ENCODE measurements at places on chromosomes 16 and 17.
A peak's percentile ranks its signal among the peaks of the same experiment; 100 is the strongest.

- no peak for DNase-seq
Observed at GRCh38 chr16:87953308-87954215, 2.3 kb downstream of the BANP start.

DNA sequence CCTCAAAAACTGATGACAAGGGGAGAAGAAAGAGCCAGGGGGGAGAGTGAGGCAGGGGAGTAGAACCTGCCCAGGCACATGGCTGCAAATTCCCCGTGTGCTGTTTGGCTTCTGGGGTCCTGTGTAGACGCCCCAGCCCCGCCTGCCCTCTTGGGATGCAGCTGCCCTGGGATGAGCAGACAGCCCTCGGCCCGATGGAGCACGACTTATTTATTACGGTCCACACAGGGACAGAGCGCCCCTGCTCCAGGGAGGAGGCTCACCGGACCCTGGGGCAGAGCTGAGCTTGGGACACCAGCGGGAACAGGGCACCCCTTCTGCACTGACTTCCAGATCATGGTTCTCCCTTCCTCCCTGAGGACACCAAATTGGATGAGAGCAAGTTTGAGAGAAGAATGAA is 9.1 kb downstream of the LDHD start:
- no peak for DNase-seq

DNA sequence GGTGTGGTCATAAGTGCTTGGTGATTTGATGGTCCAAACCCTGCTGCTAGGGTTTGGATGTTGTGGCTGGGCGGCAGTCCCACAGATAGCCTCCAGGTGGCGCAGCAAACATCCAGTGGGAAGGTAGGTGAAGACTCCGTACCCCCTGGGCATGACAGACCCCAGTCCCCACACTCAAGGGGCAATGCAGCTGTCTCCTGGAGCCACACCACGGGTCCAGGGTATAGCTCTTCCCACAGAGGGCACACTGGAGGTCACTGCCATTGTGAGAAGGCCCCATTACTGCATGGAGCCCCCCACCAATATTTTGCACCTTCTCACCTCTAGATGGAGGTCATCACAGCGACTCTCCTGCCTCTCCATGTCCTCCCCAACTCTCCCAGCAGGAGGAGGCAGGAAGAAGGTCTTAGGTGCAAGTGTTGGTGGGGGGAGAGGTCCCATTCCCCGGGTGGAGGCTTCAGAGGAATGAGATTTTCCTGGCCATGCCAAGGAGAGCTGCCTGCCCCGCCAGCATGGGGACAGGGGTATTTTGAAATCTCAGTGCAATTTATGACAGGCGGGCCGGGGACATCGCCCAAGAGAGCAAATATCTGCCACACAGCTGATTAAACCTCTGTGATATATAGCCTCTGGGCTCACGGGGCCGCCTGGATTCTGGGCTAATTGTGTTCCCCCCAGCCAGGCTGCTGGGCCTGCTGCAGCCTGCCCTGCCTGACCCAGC is 17.1 kb upstream of the C17orf113 start:
- peak; percentile 25 for DNase-seq

- DNase-seq = no peak
Observed at GRCh38 chr17:21379080-21379711, 3.0 kb downstream of the KCNJ12 start.

DNA sequence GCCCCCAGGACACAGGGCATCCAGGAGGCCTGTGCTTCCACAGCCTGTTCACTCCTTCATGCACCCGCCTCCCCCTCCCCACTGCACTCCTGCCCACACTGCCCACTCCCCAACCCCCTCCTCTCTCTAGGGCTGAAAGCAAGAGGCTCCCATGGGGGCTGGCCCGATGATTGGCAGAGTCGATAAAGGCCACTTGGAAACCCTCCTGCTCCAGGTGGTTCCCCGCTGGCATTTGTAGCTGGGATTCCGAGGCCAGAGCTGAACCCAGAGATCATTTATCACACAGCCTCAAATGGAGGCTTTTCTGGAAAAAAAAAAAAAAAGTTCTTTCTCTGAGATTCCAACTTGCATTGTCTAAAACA is 74.1 kb downstream of the SREBF1 start:
- DNase-seq = no peak

- no peak for DNase-seq
Observed at GRCh38 chr17:50917418-50917743, 51.2 kb upstream of the TOB1 start.

DNA sequence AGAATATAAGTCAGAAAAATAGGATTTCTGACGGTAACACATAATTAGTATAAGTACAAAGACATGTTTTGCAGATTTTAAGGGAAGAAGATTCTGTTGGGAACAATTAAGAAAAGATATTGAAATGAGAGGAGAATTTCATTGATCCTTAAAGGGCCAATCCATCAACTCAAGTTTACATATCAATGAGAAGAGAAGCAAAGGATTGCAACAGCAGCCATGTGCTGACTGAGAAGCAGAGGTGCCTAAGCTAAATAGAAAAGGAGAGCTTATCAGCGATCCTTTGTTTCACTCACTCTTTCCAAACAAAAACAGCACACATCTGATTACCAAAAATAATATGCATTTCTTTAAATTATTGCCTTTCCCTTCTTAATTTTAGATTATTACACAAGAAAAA is 94.6 kb downstream of the ITFG1 start:
- no peak for DNase-seq
